ENCODE measurements at places on chromosomes 7 and 10.

DNA sequence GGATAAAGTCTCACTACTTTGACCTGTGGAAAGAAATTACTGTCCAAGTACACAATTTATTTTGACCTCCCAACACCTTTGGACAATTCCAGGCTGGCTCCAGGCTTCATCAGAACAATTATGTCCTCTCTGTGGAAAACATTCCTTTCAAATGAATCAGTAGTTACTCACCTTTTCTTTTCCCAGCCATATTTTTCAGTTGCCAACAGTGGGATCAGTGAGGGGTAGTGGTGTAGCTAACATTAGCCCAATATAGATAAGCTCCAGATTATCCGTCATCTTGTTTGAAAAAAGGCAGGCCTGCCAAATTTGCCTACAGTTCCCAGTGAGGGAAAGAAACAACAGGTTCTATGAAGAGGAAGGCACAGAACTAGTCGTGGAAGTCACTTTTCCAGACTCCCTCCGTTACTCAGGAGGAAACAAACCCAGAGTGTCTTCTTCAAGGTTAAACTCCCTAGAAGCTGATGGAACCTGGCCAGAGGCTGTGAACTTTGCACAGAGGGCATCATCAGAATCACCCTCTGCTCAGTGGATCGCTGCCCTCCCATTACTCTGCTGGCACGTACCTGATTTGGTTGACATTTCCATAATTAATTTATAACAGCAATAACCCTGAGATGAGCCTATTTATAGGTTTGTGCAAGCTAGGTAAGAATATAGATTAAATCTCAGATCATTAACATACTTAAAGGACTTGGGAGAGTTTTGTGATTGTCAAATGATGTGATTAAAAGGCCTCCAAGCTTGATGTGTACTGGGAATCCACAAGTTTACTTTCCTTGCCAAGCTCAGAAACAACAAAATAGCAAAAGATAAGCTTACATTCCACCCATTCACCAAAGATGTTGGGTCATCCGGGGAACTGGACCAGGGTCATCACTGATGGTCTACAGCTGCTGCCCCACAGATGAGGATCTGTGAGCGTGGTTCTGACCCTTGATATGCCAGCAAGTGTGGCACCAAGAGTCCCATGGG lies 654.6 kb upstream of the GALNT17 start:
- DNase-seq: peak; percentile 34

- peak; percentile 29 for DNase-seq
Observed at GRCh38 chr7:45435846-45436245, 138.3 kb upstream of the ADCY1 start.

GRCh38 chr10:33723181-33723580 lies 388.7 kb upstream of the NRP1 start:
- no peak for DNase-seq

GRCh38 chr7:25048444-25048834 lies 68.5 kb upstream of the OSBPL3 start:
- no peak for DNase-seq

- no peak for DNase-seq
Observed at GRCh38 chr7:14759785-14760184, 142.8 kb downstream of the DGKB start.

GRCh38 chr10:124043310-124044142 lies 49.9 kb downstream of the CHST15 start:
- no peak for DNase-seq

DNA sequence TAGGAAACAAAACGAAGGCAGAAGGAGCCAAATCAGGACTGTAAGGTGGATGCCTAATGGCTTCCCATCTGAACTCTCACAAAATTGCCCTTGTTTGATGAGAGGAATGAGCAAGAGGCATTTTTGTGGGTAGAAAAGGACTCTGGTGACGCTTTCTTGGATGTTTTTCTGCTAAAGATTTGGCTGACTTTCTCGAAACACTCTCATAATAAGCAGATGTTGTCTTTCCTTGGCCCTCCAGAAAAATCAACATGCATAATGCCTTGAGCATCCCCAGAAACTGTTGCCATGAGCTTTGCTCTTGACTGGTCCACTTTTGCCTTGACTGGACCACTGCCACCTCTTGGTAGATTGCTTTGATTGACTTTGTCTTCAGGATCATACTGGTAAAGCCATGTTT lies 13.5 kb downstream of the PTPN12 start:
- DNase-seq: peak; percentile 40
